CD4-positive, alpha-beta T cell treated with Interleukin-15 for 4 hours (primary cell): ENCODE measurements at places on chromosomes 7 and 10.

GRCh38 chr7:81573128-81573527, 196.7 kb downstream of the HGF start:
- DNase-seq: no peak

- no peak for DNase-seq
These were observed 33.0 kb downstream of the PLEKHA1 start for GRCh38 chr10:122407375-122408125.

DNA sequence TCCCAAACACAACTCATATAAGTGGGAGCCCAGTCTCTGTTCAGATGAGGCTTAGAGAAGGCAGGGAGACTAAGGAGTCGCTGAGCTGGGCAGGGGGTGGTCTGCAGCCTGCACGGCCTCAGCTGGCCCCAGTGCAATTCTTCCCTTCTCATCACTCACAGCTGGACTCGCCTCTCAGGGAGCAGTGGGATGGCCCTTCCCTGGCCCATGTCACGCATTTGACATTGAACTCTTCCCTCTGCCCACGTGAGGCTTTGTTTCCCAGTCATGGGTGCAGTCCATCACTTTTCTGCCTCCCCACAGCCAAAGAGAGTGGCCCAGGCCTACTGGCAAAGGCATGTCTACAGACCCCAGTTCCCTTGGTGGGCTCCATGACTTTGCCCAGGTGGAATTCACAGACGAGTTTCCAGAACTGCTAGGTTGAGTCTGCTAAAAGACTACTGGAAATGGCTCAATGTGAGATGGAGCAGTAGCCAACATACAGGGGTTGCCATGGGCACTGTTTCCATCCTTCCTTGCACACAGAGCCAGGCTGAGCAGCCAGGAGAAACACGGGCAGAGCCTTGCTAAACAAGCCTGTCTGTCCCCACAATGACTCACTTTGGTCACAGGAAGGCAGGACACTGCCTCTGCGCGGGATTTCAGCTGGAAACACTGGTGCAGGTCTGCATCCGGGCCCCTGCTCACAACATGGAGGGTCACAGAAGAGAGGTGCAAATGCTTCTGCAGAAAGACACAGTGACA, 90.1 kb downstream of the OAT start:
- no peak for DNase-seq

DNA sequence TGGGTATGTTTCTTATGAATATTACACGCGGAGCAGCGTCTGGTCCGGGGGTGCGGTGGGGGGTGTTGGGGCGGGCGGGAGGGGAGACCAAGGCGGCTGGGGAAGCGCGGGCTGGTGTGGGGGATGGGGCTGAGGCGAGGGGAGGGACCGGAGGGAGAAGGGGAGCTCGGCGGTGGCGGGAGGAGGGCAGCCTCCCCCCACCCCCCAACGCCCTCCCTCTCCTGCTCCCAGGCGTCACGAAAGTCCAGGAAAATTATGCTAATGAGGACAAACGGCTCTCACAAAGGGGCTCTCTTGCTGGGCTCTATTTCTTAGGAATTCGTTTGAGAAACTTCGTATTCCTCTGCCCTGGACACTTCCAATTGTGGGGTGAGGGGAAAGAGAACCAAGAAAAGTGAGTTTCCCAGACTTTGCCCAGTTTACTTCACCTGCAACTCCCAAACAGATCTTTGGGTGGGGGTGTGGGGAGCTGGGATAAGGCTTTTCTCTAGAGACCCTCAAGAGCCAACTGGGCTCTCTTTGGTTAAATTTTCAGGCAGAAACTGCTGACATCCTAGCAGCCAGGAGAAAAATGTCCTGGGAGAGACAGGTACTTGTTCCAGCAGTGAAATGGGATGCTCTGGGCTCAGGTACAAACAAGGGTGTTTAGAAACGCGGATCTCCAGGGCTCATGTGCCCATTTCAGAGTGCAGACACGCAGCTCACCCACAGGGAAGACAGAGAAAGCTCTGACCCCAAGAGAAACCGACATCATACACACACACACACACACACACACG, 11.7 kb upstream of the HOXA2 start:
- no peak for DNase-seq

- DNase-seq: no peak
These were observed 293.9 kb downstream of the SNX13 start for GRCh38 chr7:17646253-17646956.

DNA sequence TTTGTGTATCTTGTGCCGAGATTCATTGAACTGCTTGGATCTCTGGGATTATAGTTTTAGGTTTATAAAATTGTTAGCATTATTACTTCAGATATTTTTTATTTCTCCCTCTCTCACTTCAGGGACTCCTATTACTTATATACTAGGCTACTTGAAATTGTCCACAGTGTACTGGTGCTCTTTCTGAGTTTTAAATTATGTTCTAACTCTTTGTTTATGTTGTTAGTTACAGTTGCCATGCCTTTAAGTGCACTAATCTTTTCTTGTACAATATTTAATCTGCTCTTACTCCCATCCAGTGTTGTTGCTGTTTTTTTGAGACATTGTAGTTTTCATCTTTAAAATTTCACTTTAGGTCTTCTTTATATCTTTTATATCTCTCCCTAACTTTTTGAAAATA, 13.1 kb downstream of the PLEKHS1 start:
- DNase-seq: no peak

GRCh38 chr7:23472956-23473843, 2.9 kb upstream of the IGF2BP3 start:
- DNase-seq: no peak

DNA sequence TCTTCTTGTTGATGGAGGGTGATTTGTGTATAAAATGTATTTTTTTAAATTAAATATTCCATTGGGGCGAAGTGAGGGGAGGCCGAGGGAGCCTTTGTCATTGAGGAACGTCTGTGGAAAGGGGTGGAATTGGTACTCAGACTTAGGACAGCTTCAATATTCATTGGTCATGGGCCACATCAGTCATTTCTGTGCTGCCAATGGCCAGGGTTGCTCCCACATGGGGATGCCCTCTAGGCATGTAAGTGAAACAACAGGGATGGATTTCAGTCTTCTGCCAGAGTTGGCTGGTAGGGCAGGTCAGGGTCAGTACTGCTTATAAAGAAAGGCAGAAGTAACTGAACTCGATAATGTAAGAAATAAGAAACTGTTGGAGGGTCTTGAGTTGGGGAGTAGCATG, 47.2 kb downstream of the NEURL1 start:
- DNase-seq: no peak

- DNase-seq: no peak
These were observed 89.1 kb downstream of the PTPRN2 start for GRCh38 chr7:158498443-158499081.

DNA sequence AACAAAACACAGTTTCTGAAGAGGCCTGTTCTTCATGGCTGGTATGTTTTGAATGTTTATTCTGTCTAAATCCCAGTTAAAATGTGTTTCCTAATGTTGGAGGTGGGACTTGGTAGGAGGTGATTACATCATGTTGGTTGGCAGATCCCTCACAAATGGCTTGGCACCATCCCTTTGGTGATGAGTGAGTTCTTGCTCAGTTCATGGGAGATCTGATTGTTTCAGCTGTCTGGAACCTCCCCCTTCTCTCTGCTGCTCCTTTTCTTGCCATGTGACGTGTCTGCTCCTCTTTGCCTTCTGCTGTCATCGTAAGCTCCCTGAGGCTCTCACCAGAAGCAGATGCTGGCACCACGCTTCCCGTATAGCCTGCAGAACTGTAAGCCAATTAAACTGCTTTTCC, 383.6 kb upstream of the TPK1 start:
- no peak for DNase-seq

- no peak for DNase-seq
These were observed 61.4 kb upstream of the STEAP1B start for GRCh38 chr7:22561321-22561811.

GRCh38 chr10:117441812-117442443, 66.7 kb upstream of the PDZD8 start:
- DNase-seq: no peak

GRCh38 chr7:41478187-41478586, 224.7 kb downstream of the INHBA start:
- no peak for DNase-seq

DNA sequence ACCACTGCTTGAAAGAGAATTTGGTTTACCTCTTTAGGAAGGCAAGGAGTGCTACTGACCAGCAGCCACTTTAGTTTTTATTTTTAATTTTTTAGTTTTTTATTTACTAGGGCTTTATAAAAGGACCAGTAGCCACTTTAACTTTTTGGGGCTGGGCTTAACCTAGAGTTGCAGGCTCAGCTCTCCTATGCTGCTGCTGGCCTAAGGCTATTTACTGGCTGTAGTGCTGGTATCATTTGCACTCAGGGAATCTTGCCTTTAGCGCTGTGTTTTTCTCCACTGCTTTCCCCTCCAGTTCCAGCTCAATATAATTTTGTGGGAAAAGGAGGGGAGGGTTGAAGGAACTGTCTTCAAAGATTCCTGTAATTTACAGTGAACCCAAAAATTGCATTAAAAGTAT, 13.4 kb downstream of the HPS1 start:
- DNase-seq: no peak

DNA sequence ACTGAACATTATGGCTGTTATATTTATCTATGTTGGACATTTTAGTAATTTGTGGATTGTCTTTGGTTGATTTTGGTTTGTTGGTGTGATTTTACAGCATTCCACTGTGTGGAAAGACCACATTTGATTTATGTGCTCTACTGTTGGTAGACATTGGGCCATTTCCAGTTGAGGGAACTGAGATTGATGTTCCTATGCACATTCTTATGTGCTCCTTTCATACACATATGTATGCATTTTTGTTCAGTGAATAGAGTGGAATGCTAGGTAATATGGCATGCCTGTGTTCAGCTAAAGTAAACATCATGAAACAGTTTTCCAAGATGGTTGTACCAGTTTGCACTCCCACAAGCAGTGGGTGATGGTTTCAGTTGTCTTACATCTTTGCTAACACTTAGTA, 15.1 kb downstream of the CACNB2 start:
- no peak for DNase-seq

- no peak for DNase-seq
These were observed 20.1 kb upstream of the MMP21 start for GRCh38 chr10:125795637-125796190.

DNA sequence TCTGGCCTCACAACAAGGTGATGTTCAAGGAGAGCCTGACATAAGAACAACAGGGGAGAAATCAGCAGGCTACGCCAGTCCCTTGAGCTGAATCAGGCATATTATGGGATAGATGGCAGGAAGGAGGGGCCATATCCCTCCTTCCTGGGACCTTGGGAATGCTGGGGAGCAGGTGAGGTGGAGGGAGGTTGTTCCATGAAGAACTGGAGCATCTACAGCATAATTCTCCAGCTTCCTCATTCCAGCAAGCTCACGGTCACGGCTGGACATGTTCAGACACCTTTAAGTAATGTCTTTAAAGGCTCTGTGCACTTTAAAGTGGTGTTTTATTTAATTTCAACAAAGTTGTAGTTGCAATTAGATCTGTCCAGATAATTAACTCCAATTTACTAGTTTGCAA, 780.5 kb downstream of the TYW1 start:
- DNase-seq: no peak

- DNase-seq: no peak
These were observed 167.9 kb downstream of the TCERG1L start for GRCh38 chr10:131143425-131144165.

- no peak for DNase-seq
These were observed 337.8 kb downstream of the NRG3 start for GRCh38 chr10:82212753-82213152.

GRCh38 chr10:6875269-6875865, 295.3 kb upstream of the PRKCQ start:
- no peak for DNase-seq

DNA sequence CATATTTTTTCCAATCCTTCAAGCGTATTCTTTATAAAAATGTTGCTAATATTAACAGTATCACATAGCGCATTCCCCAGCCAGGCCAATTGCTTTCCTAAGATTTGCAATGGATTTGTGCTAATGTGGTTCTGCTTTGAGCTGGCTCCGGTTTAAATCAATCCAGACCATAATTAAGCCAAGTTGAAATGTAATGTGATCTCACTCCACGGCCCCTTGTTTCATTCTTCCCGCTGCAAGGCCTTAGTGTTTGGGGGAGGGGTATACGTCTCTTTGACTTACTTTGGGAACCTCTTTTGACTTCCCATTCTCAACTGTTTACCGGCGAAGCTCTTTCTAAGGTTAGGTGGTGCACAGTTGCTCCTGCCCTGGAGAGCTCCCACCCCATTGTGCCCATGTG, 86.4 kb downstream of the PRPF18 start:
- no peak for DNase-seq

DNA sequence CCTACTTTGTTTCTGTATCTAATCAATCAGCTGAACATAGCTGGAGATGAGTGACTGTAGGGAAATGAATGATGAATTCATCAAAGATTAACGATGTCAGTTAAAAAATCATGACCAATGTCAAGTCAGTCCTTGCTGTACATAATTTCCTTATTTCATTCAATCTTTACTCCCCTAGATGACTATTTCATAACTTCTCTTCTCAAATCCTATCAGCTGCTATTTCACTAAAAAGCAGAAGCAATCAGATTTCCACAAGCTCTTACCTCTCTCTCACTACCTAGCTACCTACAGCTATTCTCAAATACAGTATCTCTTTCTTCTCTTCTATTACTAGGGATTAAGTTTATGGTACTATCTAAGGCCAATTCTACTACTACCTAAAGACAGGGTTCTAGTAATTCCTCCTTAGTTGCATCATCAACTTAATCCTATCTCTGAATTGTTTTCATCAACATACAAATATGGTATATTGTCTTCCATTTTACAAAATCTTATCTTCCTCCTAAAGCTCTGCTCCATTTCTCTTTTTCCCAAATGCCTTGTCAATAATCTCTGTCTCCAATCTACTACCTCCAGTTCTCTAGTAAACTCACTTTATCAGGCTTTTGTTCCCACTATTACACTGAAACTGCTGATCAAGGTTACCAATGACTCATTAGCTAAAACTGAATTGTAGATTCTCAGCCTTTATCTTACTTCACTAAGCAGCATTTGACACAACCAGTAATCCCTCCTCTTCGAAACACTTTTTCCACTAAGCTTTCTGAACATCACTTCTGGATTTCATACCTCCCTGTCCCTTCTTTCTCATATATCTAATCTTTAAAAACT, 28.4 kb downstream of the JMJD1C start:
- DNase-seq: no peak

DNA sequence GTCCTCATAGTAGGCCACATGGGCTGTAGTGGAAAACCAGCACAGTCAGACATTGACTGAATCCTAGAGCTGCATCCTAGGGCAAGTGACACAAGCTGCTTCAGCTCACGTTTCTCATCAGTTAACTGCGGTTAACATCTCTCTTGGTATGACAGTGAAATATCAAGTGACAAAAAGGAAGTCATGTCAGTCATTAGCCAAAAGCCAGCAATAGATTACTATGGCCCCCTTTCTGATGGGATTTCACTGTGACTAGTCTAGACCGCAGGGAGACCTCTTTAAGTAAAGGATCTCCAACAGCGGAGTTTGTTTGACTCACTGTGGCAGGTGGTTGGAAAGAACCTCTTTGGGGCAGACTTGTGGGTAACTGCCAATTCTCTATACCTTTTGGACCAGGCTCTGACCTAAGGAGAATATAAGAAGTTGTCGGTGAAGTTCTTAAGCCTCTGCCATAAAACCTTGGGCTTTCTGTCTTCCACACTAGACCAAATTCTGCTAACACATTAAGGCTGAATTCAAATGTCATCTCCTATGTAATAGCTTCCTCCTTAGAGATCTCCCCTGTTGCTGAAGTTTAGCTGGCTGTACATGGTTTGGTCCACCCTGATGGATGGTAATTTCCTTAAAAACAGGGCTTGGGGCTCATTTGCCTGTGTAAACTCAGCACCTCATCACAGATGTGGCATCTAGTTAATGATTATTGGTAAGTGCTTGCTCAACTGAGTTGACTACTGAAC, 115.3 kb downstream of the SGMS1 start:
- DNase-seq: peak; percentile 58
